ENCODE measurements at places on chromosomes 12 and 14. TPM values are rescaled to one million over a fixed set of nuclear protein-coding genes. Genes with fewer than 3 reads are reported as not detected.

- no peak for DNase-seq
Observed at GRCh38 chr12:107801150-107801549, 26.6 kb downstream of the ASCL4 start.

DNA sequence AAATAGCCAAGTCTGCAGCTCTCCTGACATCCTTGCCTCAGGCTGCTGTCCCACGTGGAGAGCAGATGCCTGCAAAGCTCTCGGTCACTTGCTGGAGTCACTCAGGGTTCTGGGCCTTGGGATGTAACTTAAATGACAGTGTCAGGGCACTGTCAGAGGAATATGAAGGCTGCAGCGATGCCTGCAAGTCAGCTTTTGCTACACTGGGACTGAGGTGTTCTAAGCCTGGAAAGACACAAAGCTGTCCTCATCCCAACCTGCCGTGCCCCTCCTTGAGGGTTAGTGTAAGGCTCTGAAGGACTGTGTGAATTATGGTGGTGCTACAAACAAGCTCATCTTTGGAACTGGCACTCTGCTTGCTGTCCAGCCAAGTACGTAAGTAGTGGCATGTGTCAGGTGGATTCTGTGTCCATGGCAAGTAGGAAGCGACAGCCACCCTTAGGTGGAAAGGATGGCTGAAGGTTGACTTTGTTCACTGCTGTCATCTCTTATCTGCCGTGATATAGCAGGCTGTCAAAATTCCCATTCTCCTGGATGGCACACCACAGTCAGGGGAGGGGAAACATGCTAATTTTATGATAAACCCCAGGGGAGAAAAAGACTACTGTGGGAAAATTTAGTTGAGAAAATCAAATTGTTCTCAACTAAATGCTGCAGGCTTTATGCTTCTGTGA, 79.9 kb downstream of the DAD1 start:
- DNase-seq, result no peak

DNA sequence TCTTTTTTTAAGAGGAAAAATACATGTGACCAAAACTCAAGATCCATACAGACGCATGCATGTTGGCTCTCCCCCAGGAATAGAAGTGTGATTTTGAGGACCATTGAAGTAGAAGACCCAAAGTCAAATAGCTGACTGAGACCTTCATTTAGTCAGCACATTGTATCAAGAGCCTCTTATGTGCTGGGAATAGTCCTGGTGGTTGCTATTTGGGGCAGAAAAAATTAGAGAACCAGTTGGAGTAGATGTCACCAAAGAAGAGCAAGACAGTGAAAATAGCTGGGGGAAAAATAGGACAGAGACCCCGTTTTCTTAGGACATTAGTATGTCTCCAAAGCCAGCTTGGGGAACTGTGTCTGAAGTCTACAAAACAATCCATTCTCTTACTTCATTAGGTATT, 93.6 kb downstream of the PELI2 start:
- no peak for DNase-seq

PRB2 gene
- not detected for total RNA-seq

DNA sequence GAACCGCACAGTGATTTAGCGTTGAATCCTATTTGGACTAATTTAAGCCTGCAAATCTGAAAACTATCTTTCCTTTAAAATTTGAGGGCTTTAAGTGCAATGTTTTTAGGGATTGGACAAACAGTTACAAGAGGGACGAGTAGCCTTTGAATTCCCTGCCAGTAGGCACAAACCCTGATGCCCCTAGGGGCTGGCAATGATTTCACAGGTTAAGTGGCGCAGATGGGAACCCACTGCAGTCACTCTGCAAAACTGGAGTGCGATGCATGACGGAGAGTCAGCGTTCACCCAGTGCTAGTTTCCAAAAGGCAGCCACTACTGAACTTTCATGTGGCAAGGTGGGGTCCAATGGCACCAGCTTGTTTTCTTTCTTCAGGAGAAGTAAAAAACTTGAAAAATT, 99.4 kb upstream of the FRMD6 start:
- no peak for DNase-seq

NFATC4 gene
- total RNA-seq, result not detected

CHGA gene
- not detected for total RNA-seq

DNA sequence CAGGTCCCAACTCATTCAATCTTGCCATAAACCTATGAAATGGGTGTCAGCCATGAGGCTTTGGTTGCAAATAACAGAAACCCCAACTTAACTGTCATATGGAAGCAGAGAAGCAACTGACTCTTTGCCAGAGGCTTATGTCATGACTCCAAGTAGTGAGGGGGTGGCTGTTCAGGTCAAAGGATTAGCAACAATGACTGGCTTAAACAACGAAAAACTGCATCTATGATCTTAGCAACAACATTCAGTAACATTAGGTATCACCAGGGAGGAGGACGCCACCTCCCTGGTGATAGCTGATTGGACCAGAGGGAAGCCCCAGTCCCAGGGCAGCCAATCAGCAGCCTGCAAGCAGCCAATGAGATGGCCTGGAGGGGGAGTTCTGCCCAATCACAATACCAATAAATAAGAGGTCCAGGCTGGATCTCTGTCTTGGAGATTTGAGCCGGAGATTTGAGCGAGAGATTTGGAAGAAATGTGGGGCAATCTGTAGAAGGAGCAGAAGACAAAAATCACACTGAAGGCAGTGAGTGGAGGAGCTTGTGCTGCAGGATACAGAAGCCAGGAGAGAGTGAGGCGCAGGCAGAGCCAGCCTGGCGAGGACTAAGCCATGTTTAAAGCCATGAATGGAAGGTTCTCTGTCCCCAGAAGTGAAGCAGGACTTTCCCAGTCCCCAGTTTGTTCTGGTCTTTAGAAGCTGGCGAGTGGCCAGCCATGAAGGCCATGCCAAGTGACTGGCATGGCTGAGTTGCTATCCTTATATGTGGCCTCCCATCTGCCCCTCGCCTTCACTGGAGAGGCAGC, 93.3 kb downstream of the CALM1 start:
- DNase-seq, result peak; percentile 12

MYF6 gene
- total RNA-seq, result not detected

GRCh38 chr14:71734885-71735284, 197.3 kb upstream of the RGS6 start:
- no peak for DNase-seq

VRTN gene
- total RNA-seq, result not detected

GRCh38 chr12:53005215-53005985, 856 bp upstream of the EIF4B start:
- peak; percentile 42 for DNase-seq

- DNase-seq, result no peak
Observed at GRCh38 chr12:47238669-47239114, 158.9 kb upstream of the AMIGO2 start.

DNA sequence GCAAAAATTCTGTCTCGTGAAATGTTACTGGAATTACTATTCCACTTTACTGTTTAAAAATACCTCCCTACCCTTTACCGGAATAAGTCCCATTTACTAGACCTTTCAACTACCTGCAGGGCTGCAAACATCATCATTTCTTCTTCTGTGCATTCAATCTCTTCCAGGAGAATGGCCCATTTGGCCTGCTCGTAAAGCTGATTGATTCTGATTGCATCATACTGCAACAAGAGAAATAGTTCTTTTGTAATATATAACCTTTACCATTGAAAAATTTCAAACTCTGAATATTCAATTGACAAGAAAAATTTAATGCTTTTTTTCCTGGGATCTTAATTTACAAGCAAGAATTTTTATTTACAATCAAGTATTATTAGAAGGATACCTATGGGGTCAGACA, 72.4 kb downstream of the FERMT2 start:
- DNase-seq, result no peak

GRCh38 chr12:6340032-6340638, 1.7 kb downstream of the TNFRSF1A start:
- DNase-seq, result no peak

- DNase-seq, result no peak
Observed at GRCh38 chr12:51887476-51888315, at the start of gene ANKRD33. ANKRD33 (plus strand) TSS chr12:51888103; CDS start chr12:51888187, 84 bp downstream.

DNA sequence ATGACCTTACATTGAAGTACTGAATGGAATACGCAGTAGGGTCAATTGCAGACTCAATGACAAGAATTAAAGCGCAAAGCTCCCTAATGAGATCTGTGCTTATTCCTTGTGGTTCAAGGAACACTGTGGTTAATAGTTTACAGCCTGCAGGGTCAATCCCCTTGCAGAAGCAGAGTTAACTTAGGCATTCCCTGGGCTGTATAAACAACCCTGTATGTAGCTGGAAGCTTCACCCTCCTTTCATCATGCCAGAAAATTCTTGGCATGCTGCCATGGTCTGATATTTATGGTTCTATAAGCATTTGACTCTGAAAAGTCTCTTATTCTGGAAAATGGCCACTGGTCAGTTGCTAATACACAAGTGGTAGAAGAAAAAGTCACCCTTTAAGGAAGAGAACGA, 227.7 kb downstream of the NOVA1 start:
- no peak for DNase-seq

DNA sequence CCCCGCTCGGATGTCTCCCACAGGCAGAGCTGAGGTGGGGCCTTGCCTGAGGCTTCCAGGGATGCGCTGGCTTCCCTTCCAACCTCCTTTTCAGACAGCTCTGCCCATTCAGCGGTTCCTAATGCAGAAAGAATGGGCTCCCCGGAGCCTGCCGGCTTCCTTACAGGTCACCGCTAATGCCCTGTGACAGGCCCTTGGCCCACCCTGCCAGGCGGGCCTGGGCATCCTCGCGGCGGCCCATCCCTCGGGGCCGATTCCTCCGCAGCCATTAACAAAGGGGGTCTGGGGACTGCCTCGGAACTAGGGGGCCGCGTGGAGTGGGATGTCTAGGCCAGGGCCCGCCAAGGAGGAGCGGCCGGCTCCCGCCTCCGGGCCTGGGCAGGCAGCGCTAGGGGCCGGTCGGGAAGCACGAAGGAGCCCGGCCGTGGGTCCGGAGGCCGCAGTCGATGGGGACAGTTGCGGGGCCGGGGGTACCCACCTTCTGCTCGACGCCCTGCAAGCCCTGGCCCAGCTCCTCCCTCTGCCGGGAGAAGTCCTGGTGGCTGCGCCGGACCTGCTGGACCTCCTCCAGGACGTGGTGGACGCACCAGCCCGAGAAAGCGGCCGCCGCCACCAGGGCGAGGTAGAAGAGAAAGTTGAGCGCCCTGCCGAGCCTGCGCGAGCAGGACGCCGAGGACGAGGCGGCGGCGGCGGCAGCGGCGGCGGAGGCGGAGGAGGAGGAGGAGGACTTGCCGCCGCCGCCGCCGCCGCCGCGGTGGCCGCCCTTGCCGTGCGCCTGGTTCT, 738 bp downstream of the CKAP4 start:
- DNase-seq, result peak; percentile 65

GRCh38 chr14:69593018-69593677, 18.2 kb upstream of the SUSD6 start:
- DNase-seq, result no peak

ZBTB42 gene
- total RNA-seq, result 4.9 TPM

FICD gene
- 6.1 TPM for total RNA-seq

Measured in activated CD8-positive, alpha-beta memory T cell treated with anti-CD3 and anti-CD28 coated beads, Interleukin-2, amount 10 ng/mL, durations not matched to agents 7 days and 5 days (primary cell).